Activated CD8-positive, alpha-beta memory T cell treated with anti-CD3 and anti-CD28 coated beads, Interleukin-2, amount 50 U/mL, for 48 hours (primary cell): ENCODE measurements at places on chromosomes 7 and 10.

DNA sequence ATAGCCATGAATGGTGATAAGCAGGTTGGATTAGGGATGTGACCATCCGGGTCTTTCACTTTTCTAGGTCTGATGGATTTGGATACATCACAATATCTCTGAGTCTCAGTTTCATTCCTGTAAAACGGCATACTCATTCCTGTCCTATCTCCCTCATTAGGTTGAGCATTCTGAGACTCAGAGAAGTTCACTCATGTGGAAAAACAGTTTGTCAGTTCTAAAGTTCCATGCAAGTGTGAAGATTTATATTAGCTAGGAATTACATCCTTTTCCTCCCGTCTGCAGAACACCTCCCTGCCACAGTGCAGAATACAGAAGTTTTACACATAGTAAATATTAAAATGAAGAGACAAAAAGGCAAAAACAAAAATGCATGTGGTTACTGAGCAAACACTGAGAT, 94.2 kb upstream of the SLC25A13 start:
- DNase-seq, result no peak

- no peak for DNase-seq
Measured at GRCh38 chr10:110392868-110393740, 88.4 kb upstream of the SMNDC1 start.

DNA sequence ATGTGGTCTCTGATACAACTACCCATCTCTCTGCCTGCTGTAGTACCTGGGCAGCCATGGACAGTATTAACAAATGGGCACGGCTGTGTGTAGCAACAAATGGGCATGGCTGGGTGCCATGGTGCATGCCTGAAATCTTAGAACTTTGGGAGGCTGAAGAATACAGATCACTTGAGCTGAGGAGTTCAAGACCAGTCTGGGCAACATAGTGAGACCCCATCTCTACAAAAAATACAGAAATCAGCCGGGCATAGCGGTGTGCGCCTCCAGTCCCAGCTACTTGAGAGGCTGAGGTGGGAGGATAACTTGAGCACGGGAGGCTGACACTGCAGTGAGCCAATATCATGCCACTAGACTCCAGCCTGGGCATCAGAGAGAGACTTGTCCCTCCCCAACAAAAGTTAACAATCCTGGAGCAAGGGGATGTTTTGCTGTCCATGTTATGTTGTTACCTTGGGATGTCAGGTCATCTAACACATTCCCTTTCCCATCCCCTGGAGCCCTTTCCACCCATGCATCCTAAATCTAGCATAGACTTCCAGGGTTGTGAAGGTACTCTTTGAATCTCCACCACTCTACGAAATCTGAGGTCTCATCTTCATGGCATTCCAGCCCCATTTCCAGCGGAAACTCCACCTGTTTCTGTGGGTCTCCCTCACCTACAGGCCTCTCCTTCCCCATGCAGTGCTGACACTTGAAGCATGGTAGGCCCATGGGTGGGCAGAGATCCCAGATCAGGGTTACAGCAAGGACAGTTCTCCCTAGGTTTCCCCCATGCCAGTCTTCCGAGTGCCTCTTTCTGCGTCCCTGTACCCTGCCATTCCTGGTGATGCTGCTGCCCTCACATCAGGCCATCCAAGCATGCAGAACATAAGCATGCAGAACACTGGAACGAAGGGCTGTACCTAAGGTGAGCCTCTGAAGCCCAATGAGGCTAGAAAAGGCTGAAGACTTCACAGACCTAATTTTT, 13.1 kb downstream of the FXYD4 start:
- peak; percentile 71 for DNase-seq

DNA sequence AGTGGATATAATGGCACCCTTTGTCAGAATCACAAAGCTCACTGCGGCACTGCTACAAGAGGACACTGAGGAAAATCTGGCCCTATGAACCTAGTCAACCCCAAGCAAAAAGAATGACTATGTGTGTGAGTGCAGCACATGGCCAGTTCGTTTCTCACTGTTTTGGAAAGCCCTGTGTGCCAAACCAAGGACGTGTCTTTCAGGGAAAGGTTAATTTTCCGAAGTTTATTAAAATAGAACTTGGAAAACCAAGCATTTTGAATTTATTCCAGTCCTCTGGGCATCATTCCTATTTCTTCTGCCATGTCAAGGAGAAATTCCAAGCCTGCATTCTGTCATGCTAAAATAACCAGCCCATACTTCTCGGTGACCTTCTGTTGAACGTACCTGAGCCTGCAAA, 471.8 kb downstream of the PLXDC2 start:
- DNase-seq, result no peak

DNA sequence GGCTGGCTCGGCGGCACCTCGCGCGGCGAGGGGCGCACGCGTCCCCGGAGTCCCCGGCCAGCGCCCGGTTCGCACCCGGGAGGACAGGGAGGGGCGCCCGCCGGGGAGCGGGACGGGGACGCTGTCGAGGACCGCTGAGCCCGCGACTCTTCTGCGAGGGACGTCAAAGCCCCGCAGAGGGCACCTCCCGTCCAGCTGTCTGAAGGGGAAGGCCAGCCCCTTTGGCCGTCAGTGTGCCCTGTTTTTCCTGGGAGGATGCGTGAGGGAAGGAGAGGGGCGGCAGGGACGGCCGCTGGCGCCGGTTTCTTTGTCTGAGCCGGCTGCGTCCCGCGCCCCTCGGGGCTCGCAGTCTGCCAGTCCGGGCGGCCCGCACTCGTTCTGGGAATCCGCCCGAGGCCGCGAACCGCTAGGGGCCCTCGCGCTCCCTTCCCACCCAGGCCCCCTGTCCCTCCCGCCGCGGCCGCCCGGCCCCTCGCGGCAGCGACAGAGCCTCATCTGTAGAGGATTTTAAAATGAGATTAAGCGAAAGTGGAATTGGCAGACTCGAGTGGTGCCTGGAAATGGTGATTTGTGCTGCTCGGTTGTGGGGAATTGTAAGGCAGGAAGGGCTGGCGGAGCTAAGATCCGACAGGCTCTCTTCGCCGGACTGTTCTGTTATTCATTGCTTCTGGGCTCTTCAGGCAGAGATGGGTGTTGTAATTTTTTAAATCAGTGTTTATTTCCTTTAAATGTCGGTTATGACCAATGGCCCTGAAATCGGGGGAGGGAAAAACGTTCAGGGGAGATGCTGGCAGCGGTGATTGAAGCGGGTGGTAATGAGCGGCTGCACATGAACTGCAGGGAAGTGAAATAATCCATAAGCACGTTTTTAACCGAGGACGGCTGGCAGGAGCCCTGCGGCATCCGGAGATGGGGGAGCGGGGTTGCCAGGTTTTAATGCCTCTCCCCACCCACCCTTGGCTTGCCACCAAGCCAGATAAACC, 618 bp upstream of the RELN start:
- DNase-seq, result peak; percentile 55

GRCh38 chr10:68301790-68302502, 29.9 kb upstream of the HNRNPH3 start:
- DNase-seq, result no peak

- no peak for DNase-seq
Measured at GRCh38 chr10:44818701-44819127, 92.4 kb upstream of the TMEM72 start.

DNA sequence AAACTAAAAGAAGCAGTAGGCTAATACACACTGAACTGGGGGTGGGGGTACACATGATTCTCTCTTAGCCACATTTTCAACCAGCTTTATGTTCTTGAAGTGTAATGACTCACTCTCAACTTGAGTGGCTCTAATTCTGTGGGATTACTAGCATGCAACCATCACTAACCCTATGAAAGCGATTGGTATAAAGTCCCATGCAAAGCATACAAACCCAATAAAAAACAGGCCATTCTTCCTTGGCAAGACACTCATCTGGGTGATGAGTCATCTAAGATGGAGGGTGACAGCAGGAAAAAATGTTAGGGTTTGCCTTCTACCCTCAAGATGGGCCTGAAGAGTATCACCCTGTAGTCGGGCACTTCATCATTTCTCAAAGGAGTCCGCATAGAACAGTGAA, 14.9 kb upstream of the PON3 start:
- DNase-seq, result no peak

DNA sequence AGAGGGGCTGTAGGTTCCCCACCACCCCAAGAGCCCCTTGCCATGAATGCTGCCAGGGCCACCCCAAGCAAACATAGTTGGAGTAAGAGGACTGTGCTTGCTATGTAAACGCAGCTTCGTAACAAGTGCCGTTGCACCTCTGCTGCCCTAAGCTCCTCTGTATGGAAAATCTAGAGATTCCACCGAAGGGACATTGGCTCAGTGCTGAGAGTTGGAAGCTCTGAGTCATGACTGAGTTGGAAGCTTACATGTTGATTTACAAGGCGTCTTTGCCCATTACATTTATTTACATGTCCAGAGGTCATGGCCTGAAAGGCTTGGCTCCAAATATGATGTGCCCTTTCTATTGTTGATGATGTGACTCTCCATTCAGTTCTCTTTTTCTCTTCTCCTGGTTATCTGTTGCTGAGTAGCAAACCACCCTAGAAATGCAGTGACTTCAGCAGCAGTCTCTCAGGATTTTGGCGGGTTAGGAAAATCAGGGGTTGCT, 233.1 kb upstream of the TCF7L2 start:
- no peak for DNase-seq
